ENCODE measurements at places on chromosomes 5 and 9.

- DNase-seq: no peak
Measured at GRCh38 chr5:83831834-83832233, 111.2 kb upstream of the HAPLN1 start.

GRCh38 chr5:997001-997474, 11.6 kb upstream of the NKD2 start:
- DNase-seq: no peak

GRCh38 chr9:130471411-130472183, 26.8 kb downstream of the ASS1 start:
- DNase-seq: no peak

DNA sequence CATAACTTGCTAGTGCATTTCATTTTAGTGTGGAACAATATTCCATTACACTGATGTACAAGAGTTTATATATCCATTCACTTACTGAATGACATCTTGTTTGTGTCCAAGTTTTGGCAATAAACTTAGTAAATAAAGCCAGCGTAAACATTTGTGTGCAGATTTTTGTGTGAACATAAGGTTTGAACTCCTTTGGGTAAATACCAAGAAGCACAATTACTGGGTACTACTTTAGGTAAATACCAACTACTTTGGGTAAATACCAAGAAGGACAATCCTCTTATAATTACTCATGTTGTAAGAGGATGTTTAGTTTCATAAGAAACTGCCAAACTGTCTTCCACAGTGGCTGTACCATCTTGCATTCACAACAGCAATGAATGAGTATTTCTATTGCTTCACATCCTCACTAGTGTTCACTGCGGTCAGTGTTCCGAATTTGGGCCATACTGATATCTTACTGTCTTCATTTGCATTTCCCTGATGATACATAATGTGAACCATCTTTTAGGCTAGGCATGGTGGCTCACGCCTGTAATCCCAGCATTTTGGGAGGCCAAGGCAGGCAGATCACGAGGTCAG, 2.3 kb upstream of the SYK start:
- no peak for DNase-seq

DNA sequence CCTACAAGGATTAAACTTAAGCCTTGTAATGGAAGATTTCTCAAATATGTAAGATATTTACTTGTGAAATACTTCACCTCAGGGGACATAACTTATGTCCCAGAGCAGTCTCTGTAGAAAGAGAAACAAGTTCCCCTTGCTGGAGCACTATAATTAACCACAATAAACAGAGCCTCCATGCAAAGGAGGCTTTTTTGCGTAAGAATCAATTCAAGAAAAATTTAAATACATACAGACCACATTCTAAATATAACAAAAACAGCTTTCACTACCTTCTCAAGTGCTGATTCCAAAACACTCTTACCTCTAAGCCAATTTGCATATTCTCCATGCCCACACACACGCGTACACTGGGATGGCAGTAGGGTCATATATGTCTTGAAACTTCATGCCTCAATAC, 30.7 kb upstream of the CCNB1 start:
- DNase-seq: no peak

DNA sequence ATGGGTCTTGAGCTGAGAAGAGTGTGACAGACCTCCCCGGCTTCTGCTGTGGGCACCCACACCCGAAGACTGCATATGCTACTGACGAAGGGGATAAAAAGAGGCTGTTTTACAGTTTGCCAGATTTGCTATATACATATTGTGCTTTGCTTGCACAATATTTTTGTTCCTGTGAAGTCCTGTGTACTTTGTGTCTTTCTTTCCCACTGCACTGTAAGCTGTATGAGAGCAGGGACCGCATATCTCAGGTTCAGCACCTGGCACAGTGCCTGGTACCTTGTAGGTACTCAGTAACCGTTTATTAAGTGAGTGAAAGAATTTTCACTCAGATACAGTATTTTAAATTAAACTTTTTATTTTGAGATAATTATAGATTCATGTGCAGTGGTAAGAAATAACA, 8.2 kb upstream of the GARNL3 start:
- no peak for DNase-seq

DNA sequence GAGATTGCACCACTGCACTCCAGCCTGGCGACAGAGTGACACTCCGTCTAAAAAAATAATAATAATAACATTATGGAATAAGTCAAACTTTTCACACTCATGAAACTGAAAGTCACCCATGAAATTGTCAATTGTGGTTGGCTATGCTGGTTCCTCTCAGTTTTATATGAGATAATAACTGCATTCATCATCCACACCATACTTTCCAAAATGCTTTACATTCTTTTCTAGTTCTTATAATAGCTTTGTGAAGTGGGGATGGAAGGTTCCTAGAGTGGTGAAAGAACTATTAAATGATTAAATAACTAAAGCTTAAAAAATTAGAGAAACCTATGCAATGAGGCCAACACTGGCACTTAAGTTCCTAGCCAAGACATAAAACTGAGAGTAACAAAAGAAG, 12.6 kb upstream of the ASPN start:
- DNase-seq: no peak

- DNase-seq: no peak
Measured at GRCh38 chr9:70569070-70569772, 154.8 kb upstream of the KLF9 start.

DNA sequence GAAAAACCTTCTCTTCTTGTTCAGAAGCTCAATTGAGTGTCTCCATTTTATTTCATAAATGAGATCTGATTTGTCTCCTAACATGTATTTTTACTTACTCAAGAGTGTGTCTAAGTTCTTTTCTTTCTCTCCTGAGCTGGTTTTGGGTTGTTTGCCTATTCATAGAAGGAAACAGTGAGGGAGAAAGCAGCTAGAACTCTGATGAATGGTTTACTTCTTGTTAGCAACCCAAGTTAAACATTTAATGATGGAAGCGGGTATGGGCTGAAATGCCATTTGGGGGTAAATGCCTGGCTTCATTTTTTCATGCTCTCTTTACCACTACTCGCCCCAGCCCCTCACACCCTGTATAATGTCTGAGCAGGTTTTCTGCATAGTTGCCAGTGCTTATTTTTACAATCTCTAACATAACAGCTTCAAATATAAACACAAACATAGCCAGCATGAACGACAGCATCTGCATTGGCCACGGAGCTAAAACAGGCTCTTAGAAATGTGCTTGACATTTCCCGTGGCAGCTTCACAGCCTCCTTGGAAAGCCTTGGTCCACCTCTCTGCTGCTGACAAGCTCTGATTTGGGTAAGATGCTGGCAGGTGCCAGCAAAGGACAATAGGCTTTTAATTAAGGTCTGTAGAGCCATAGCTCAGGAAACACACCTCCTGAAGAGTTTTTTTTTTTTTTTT, 321.1 kb downstream of the ARHGEF28 start:
- DNase-seq: no peak

DNA sequence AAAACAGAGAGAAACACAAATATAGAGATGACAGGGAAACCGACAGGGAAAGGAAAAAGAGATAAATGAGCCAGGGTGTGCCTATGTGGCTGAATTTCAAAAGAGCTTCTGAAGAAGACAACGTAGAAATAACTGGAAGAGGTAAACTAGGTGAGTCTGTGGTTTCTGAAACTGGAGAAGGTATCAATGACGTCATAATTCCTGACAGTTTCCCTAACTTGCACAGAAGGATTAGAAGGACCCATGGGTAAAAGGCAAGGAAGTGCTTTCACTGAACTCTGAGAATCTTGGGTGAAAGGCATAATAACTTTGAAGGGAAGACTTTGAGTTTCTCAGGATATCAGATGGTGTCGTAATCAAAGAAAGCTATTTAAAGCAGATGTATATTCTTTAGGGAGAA, 790.8 kb upstream of the NUDT12 start:
- DNase-seq: peak; percentile 22

GRCh38 chr5:57249265-57249874, 75.5 kb downstream of the GPBP1 start:
- DNase-seq: no peak

GRCh38 chr9:122032346-122032745, 60.8 kb downstream of the TTLL11 start:
- no peak for DNase-seq

GRCh38 chr5:142171270-142171669, 62.7 kb downstream of the NDFIP1 start:
- DNase-seq: no peak

DNA sequence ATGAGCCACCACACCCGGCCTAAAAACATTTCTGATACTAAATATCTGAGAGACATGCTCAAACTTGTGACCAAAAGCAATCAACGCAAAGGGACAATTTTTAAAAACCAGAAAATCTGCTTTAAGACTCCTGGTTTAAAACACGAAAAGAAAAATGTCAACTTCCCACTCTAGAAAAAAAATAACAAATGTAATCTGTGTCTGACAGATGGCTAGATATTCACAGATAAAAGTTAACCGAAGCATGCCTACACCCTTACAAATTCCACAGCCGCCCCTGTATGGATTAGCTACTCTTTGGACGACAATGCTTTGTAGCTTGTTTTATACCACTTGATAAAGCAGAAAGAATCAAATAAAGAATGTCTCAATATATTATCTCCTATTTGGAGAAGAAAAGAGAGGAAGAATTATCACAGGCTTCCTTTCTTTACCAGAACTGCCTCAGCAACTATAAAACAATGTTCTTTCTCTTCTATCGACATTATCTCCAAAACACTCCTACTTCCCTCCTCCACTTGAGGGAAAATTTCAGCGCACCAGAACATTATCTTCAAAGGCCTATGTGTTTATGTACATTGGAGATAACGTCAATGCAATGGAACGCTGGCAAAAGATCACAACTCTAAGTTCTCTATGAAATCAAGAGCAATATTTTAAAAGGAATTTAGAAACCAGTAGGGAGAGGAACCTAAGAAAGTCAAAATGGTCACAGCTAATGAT, 26.2 kb downstream of the CEMIP2 start:
- DNase-seq: no peak

DNA sequence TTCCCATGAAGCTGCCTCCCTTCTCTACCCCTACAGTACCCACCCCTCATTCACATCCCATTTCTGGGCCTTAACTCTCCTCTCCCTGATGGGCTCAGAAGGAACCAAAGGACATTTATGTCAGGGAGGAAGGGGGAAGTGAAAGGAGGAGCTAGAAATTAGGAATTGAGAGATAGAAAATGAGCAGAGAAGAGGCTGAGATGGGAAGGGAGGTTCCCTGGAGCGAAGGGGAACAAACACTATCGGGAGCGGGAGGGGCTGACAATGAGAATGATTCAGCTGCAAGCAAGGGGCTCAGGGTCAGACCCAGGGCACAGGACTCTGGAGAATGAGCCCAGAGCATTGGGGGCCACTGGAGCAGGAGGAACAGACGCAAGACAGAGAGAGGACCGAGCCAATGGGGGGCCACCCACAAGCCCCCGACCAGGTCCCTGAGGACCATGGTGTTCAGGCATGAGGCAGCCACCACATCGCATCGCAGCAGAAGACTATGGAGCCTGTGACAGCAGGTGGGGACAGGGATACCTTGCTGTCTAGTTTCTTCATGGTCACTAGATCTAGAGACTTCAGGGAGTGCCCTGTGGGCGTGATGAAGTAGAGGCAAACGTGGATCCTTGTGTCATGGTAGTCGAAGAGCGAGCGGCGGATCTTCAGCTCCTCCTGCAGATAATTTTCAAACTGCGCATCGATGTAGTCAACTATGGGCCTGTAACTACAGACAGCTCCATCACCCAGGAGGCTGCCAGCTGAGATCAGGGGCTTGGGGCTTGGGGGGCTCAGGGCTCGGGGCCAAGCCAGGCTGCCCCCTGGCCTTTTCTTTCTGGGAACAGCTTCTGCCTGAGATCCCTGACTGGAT, 13.6 kb downstream of the SEPTIN8 start:
- DNase-seq: no peak

DNA sequence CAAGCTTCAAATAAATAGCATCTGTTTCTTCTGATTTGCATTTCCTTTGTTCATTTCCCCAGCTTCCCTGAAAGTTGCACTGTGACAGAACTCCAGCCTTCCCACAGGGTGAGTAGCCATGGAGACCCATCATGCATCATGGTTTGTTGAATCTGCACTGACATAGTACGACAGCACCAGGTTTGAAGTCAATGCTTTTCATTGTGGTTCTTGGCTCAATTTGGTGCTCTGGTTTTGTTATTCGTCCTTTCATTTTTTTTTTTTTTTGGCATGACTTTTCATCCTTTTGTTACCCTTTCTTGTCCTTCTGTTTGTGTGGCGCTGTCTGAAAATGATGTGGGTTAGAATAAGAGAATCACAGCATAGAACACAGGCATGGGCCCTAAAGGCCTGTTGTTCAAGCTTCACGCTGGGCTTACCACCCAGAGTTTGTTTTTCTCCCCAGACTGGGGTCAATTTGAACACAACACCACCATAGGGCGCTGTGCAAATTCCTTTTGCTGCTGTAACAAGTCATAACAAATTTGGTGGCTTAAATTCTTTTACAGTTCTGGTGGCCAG, 206.2 kb upstream of the CDH10 start:
- DNase-seq: no peak

DNA sequence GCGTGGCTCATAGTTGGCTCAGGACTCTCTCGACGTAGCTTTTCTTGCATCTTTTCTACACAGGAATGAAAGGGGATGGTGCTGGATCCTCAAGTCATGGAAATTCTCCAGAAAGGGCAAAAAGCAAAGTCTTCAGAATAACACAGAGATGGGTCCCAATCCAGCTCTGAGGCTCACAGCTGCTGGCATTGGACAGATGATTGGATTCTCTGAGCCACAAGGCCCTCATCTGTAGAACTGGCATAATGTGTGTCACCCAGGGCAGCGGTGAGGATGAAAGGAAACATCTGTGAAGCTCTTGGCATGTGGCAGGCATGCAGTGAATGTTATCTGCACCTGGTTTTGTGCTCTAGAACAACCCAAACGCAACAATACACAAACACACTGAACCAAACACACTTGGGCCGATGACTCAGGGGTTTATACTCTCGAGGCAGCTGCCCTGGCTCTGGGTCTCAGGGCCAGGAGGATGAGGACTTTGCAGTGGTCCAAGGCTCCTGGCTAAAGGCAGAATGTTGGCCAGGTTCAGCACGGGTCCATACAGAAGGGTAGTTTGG, 64.0 kb upstream of the UBTD2 start:
- DNase-seq: no peak

DNA sequence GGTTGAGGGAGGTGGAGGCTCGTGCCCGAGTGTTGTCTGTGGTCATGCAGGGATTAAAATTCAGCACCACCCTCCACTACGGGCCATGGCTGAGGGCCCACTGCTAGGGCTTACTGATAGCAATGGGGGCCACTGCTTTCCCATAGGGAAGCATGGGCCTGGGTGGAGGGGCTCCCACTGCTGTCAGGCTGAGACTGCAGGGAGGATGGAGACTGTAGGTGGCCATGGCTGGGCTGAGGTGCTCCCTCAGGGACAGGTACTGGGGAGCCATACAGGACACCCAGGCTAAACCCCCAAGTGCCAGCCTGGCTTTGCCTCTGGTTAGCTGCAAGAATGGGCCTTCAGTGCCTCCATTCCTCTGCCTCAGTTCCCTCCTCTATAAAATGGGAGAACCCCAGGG, 26.1 kb downstream of the FAM163B start:
- no peak for DNase-seq

Data from muscle of back (tissue), 13 donors.